ENCODE measurements at places on chromosomes 6 and 20.

- DNase-seq: no peak
Measured at GRCh38 chr6:46156701-46157100, 14.1 kb downstream of the ENPP5 start.

DNA sequence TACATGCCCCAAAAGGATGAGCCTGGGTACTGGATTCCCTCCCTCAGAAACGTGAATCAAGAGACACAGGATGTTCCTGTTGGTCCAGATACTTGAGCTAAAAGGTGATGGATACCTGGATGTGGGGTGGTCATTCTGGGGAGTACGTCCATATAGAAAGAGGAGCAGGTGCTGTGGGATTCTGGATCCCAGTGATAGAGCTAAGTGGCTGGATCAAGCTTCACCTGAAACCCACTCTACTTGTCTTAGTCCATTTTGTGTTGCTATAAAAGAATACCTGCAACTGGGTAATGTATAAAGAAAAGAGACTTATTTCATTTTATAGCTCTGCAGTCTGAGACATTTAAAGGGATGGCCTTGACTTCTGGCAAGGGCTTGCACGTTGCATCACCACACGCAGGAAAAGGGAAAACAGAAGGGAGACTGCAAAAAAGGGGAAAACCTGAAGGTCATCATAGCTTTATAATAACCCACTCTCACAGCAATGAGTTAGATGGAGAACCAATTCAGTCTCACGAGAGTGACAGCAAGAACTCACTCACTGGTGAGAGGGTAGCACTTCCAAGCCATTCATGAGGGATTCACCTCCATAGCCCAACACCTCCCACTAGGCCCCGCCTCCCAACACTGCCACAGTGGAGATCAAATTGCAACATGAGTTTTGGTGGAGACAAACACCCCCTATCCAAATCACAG lies 31.2 kb downstream of the RIPOR3 start:
- DNase-seq: no peak

- DNase-seq: no peak
Measured at GRCh38 chr20:10662151-10662550, 11.6 kb downstream of the JAG1 start.

GRCh38 chr6:61809004-61809595 lies 476.9 kb downstream of the KHDRBS2 start:
- no peak for DNase-seq

DNA sequence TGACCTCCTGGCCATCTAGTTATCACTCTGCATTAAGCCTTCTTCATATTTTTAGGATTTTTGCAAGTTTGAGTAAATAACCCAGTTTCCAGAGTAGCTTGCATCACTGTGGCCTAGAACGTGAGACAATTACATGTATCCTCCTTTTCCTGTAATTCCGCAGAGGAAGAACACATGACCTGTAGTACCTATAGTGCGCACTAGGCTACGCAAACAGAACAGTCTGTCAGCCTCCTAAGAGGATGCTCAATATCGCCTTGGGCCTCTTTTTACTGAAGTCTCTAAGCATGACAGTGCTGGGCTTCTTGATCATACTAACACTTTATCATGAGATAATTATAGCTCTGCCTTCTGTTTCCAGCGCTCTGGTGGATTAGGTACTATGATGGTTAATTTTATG lies 20.2 kb upstream of the NR2E1 start:
- no peak for DNase-seq

Measured in iPS DF 6.9 (cell line).